Smooth muscle cell of the pulmonary artery (primary cell): ENCODE measurements at places on chromosomes 4 and X. TPM values are rescaled to one million over a fixed set of nuclear protein-coding genes. Genes with fewer than 3 reads are reported as not detected.

MGAT4D gene
- total RNA-seq = not detected in 2 replicates

MEPE gene
- total RNA-seq = not detected in 2 replicates

LRP2BP gene
- total RNA-seq = 0.65 and 0.76 TPM in 2 replicates

BTK gene
- total RNA-seq = not detected in 2 replicates

UGT2B17 gene
- not detected in 2 replicates for total RNA-seq

WDFY3 gene
- 98.2 and 123 TPM in 2 replicates for total RNA-seq
